PC-3 (cell line): ENCODE measurements at places on chromosomes 1 and 21. TPM values are rescaled to one million over a fixed set of nuclear protein-coding genes. Genes with fewer than 3 reads are reported as not detected.

GRCh38 chr1:99397863-99398262 is 133.6 kb downstream of the PLPPR4 start:
- DNase-seq: no peak

- DNase-seq: peak; percentile 60
Measured at GRCh38 chr1:35288761-35289160, 20.3 kb downstream of the ZMYM4 start.

Gene TMEM82
- total RNA-seq: not detected in 2 replicates

DNA sequence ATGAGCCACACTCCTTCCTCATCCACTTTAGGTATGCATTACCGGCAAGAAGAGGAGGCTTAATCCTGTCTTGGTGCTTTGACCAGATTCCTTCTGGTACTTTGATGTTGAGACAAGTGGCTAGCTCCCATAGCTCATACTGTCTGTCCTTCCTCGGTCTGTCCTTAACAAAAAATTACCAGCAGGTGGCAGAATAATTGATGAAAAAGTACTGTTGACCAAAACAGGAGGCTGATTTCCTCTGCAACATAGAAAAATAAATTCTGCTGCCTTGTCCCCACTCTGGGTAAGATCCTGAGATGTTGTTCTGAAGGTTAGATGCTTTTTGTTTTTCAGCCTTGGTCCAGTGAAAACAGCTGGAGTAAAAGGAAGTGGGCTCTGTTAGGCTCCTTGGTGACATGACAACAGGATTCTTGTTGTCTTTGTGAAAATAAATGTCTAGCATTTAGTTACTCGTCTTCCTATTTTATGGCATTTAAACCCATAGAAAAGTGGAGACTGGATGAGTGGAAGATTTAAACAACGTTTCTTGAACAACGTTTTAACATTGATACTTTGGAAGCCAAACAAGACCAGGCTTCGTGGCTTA is 11.2 kb upstream of the HJV start:
- DNase-seq: peak; percentile 81

DNA sequence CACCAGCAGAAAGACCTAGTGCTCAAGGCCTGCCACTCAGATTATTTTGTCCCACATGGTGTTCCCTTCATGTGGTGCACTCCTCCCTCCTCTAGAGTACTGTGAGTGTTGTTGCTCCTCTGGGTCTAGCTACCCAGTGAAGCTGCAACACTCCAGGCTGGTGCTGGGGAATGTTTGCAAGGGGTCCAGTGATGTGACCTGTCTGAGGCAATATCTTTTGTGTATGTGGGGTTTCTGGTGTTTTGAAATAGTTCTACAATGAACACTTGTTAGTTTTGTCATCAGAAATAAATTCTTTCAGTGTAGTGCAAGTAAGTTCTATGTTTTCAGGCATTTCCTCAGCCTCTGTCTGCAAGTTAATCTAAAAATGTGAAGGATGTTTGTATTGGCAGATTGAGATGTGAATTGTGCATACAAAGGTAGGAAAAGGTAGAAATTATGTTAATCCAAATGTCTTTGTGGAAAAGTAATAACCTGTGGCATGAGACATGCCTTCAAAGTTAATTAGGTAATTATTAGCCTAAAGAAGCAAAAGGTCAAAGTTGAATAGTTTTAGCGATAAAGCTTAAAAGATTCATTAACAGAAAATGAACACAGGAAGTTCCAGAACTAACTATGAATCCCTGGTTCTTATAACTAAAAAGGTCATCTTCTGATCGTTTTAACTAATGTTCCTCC is 616.8 kb downstream of the LTN1 start:
- DNase-seq: no peak

- DNase-seq: no peak
Measured at GRCh38 chr1:111488669-111489068, 14.8 kb downstream of the ADORA3 start.

Gene PM20D1
- not detected in 2 replicates for total RNA-seq

Gene FMN2
- 4.6 and 8.3 TPM in 2 replicates for total RNA-seq

Gene C2CD4D
- 0.58 and 2.8 TPM in 2 replicates for total RNA-seq

- peak; percentile 92 for DNase-seq
Measured at GRCh38 chr1:64282351-64282750, 78.9 kb downstream of the UBE2U start.

DNA sequence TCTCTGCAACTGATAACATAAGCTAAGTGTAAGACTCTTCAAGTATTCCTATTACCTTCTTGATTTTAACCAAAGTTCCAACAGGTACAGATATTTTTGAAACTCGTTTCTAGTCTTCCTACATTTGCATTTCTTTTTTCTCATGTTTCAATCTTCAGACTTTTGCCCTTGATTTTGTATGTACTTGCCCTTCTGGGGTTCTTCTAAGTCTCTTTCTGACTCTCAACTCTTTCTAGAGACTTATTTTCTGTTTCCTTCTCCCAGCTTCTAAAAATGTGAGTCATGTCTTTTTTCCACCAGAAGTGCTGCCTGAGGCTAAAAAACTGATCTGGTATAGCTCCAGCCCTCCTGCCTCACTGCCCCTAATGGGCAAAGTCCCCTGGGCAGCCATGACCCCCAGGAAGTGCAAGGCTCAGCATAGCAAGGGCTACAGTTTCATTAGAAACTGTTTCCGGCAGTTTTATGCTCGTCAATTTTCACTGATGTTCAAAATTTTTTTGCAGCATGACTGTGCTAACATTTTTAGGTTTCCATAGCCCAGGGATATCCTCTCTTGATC is 265.9 kb downstream of the SEC16B start:
- no peak for DNase-seq

Gene CYP4Z1
- not detected in 2 replicates for total RNA-seq

- DNase-seq: peak; percentile 22
Measured at GRCh38 chr1:10693497-10694273, 102.8 kb downstream of the CASZ1 start.
